ENCODE measurements at places on chromosomes 12 and 14.

DNA sequence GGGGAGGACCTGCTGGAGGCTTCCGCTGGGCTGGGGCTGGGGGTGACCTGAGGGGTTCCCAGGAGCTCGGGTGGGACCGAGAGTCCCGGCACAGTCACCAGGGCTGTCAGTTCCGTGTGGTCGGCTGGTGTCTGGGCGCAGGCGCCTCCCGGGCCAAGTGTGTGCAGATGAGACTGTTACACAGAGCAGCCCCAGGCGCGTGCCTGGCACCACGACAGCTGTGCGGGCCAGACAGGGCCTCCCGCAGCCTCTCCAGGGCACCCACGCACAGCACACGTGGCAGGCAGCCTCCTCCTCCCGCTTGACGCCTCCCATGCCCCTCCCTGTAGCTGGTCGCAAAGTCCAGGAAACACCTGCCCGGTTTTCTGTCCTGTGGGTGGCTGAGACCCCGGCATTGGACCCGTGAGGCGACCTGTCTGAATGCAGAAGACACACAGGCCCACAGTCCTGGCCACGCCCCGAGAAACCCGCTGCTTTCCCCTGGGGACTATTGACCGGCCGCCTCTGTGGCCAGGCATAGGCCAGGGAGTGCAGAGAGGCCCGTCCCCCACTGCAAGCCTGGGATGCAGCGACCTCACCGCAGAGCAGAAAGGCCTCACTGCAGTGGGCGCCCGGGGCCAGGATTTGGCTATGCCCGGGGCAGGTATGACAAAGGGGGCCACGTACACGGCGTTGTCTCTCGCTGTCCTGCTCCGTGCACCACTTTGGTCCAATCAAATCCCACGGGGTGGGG lies 12.1 kb upstream of the GALNT9 start:
- no peak for DNase-seq

DNA sequence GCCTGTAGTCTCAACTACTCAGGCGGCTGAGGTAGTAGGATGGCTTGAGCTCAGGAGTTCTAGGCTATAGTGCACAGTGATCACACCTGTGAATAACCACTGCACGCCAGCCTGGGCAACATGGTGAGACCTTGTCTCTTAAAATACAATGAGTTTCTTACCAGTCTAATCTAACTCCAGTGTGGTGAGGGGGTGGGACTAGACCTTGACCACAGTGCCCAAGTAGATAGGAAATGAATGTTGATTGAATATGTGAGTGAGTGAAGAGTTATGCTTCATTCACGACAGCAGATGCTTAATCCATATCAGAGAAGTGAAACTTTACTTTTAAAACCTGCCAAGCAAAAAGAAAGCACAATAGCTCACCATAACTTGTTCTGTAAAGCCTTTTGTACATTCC lies 11.2 kb upstream of the AK7 start:
- DNase-seq = no peak

DNA sequence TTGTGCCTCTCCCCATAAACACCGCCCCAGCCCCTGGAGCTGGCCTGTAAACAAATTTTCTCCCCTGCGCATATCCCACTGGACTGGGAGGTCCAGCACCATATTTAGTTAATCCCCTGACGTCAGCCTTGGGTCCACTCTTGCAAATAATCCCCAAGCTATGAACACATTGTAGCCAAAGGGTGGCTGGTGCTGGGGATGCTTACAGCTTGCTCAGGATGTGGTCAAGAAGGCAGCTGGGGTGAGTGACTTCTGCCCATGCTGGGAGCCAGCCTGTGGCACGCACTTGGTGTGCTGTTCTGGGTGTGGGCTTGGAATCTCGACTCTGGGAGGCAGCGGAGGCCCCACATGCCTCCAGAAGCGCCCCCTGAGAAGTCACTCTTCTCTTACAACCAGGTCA lies 32.1 kb downstream of the CMKLR1 start:
- no peak for DNase-seq

GRCh38 chr14:100285913-100286400 lies 20.3 kb downstream of the SLC25A29 start:
- DNase-seq = no peak

- no peak for DNase-seq
Observed at GRCh38 chr14:76710056-76711010, 50.9 kb upstream of the VASH1 start.

DNA sequence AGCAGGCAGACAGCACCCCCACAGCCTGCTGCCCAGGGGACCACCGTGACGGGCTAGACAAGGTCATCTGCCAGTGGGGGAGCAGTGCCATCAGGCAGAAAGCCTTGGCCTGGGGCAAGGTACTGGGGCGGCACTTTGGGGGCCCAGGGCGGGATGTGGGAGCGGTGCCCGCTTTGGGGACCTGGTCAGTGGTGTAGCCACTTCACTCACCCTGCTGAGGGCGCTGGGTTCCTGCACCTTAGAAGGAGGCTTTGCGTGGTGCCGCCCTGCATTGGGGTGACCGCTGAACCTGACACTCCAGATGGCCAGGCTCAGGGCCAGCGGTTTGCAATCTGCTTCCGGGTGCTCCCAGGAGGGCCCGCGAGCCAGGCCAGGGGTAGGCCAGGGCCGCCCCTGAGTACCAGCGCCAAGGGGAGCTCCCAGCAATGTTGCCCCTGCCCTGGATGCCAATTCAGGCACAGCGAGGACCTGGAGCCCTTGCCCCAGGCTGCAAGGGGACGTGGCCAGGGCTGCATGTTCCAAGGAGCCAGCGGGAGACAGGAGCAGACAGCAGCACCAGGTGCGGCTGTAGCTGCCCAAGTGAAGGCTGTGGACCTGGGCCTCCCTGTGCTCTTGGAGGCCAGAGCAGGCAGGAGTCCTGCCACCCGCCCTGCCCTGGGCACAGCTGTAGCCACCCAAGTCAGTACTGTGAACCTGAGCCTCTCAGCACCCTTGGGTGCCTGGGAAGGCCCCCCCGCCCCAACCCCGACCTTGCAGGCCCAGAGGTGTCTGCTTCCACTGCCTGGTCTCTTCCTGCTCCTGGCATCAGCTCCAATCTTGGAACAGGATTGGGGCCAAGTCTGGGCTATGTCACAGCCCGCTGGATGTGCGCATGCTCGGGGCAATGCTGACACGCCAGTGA lies 550.7 kb downstream of the SLC6A15 start:
- no peak for DNase-seq

- DNase-seq = no peak
Observed at GRCh38 chr14:50345846-50346422, 33.8 kb downstream of the DMAC2L start.

DNA sequence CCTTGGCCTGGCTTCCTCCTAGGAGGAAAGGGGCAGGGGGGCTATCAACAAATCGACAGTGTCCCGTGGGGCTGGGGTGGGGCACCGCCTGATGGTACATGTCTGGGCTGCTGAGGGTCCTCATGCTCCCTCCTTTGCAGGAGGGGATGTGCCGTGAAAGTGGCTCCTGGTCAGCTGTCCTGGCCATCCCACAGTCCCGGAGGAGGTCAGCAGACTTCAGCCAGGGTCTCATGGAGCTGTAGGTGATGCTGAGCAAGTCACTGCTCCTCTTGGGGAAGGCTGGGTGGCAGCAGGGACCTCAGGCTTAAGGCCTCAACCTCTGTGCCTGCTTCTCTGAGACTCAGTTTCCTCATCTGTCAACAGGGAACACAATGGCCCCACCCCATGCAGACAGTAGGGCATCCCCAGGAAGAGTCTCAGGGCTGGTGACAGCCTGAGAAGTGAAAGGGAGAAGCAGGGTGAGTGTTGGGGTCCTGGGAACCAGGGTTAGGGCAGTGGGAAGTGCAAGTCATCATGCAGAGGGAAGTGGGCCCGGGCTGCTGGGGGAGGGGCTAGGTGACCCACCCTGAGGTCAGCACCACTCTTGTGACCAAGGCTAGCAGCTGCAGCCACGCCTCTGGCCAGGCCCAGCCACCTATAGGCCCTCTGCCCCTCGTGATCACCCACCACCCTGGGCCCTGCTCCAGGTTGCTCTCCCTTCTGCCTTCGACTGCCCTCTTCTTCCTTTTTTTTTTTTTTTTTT lies 4.4 kb upstream of the TNFAIP2 start:
- DNase-seq = peak; percentile 73

DNA sequence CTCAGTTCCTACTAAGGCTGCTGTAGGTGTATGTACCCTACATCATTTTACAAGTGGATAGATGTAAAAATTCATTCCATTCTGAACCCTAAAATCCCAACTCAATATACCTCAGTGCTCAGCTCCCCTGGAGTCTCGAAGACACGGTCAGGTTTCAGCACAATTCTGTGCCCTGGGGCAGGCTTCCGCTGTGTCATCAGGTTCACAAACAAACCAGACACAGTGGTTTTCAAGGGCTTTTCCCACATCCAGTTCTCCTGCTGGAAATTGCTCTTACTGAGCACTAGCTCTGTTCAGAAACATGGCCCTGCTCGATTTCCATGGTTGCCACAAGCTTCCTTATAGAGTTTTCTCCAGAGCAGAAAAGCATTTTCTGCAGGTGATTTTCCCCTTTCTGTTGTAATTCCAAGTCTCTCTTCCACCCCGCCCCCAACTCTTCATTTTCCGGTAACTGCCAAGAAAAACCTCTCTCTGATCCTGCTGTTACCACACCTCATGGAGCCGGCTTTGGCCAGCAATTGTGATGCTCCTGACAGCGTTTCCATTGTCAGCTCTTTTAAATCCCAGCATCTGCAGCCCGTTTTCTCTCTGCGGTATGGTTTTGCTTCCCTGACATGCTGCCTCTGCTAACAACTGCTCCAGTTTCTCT lies 483.0 kb upstream of the CCDC196 start:
- DNase-seq = no peak

DNA sequence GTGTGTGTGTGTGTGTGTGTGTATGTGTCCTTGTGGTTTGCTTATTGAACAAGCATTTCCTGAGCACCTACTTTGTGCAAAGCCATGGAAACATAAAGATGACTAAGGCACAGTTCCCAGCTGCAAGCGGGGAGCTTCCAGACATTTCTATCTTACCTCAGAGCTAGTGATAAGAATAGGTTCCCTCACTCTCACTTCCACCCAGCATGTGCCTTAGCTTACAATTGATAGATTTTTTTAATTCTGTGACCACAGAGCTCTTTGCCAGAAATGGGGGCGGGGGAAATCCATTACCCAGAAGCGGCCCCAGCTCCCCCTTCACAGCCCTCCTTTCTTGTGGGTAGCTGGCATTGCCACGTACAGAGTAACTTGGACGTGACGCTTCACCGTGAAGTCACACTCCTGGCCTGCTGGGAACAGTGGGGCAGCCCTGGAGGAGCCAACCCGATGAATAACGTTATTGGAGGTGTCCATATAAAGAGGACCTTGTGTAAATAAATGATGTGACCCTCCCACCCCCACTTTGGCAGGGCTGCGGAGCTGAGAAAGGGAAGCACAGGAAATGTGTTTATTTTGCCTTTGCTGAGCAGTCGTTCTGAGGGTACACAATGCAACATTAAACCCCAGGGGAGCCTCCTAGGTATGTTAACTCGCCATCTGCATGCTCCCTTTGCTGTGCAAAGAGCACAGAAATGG lies 238.9 kb downstream of the CHST11 start:
- peak; percentile 51 for DNase-seq

Measured in femur (tissue), 1 donor.